Muscle of leg (tissue), 16 donors: ENCODE measurements at places on chromosomes 4 and X. TPM values are rescaled to one million over a fixed set of nuclear protein-coding genes. Genes with fewer than 3 reads are reported as not detected.

GRCh38 chrX:11666164-11666563 lies 444 bp upstream of the ARHGAP6 start:
- H3K27ac ChIP-seq, result peak overlapping the region; percentile 55
- peak overlapping the region; percentile 57 for H3K4me3 ChIP-seq
- peak; percentile 60 for DNase-seq
- H3K36me3 ChIP-seq, result no peaks in the 10 kb centered on the region
- peaks cover 38% of the 10 kb centered on the region for H3K27me3 ChIP-seq

DNA sequence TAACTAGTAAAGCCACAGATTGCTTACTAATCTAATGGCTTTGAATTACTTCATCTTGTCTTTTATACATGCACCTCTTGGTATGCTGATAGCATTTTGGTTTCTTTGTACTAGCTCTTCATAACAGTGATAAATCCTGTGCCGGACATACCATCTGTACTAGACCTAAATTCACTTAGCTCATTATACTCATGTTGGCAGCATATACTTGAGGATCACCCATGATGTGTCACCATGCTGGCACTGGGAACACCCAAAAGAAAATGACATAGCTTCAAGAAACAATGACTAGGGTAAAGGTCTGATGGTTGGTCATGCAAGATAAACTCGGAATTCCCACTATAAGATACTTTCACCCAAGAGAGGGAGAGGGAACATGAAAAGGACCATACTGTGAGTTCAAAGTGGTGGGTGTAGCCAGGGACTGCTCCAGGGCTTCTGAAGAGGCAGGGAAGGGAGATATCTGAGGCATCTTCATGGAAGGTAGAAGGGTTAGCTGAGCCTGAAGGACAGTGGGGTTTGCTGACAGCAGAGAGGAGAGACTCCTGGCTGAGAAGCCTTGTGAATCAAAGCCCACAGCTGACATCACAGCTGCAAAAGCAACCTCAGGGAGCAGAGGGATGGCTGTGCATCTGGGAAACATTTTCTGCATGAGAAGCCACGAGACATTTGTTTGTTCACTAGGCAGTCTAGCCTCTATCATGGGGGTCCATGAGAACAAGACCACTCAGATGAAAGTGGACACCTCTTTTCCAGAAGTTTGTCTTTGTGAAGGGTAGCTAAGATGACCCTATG lies 314.2 kb downstream of the RAB28 start:
- H3K27me3 ChIP-seq, result no peaks in the 10 kb centered on the region
- peak; percentile 70 for DNase-seq
- H3K27ac ChIP-seq, result no peak overlapping the region
- no peaks in the 10 kb centered on the region for H3K36me3 ChIP-seq

GRCh38 chrX:69229436-69229835 lies 64.2 kb upstream of the PJA1 start:
- H3K4me1 ChIP-seq, result peaks cover 4% of the 10 kb centered on the region
- no peak for DNase-seq
- no peak overlapping the region for H3K27ac ChIP-seq
- no peak overlapping the region for H3K4me3 ChIP-seq
- H3K36me3 ChIP-seq, result no peaks in the 10 kb centered on the region

DNA sequence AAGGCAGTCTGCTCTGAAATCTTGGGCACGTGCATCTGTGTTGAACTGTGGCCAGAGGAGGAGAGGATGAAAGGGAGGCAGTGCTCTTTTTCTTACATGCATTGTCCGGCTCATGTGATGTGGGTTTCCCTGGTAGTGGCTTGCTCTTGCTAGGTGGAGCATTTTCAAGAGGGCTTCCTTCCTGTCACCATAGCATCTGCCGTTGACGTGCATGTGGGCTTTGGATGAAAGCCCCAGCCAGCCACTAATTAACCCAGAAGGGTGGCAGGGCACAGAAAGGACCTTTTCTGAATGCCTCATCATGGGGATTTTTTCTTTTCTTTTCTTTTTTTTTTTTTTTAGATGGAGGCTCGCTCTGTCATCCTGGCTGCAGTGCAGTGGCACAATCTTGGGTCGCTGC lies 121.3 kb downstream of the GPR143 start:
- H3K27me3 ChIP-seq, result peaks cover 34% of the 10 kb centered on the region
- H3K4me1 ChIP-seq, result peaks cover 27% of the 10 kb centered on the region
- H3K27ac ChIP-seq, result no peak overlapping the region
- peak; percentile 49 for DNase-seq

DNA sequence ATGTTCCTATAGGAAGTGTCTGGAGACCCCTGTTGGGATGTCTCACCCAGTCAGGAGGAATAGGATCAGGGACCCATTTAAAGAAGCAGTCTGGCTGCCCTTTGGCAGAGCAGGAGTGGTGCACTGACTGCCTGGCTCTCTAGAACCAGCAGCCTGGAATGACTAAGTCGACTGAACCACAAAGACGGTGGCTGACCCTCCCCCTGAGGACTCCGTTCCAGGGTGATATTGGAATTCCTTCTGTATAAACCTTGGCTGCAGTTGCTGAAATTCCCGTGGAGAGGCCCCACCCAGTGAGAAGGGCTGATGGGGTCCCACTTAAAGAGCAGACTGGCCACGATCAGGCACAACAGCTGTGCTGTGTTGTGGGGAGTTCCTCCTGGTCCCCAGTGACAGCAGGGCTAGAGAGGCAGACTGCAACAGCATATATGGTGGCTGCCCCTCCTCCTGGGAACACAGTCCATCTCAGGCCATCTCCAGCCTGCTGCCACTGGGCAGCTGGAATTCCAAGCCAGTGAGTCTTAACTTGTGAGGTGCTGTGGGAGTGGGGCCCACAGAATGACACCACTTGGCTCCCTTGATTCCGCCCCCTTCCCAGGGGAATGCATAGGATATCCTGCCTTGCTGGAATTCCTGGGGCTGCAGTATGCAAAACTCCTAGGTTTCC lies 41.8 kb upstream of the RLIM start:
- no peaks in the 10 kb centered on the region for H3K36me3 ChIP-seq
- no peak for DNase-seq
- H3K27ac ChIP-seq, result no peak overlapping the region
- H3K4me1 ChIP-seq, result no peaks in the 10 kb centered on the region

DNA sequence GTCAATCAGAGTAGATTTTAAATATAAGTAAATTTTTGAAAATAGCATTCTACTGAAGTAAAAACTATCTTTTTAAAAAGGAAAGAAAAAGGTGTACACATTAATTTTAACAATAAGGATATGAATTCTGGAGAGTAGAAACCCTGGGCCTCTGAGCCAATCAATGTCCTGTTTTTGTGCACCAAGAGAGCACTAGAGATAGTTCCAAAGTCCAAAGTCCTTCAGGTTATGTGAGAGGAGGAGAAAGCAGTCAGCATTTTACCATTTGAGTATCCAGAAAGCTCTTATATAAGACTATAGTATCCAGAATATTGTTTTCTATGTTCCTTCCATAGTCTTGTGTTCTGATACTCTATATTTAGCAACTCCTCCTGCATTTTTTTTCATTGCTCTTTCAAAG lies 3.3 kb upstream of the TCEAL8 start:
- H3K27me3 ChIP-seq, result peaks cover 18% of the 10 kb centered on the region
- DNase-seq, result no peak
- H3K27ac ChIP-seq, result no peak overlapping the region
- H3K4me1 ChIP-seq, result peaks cover 6% of the 10 kb centered on the region
- H3K4me3 ChIP-seq, result no peak overlapping the region

DNA sequence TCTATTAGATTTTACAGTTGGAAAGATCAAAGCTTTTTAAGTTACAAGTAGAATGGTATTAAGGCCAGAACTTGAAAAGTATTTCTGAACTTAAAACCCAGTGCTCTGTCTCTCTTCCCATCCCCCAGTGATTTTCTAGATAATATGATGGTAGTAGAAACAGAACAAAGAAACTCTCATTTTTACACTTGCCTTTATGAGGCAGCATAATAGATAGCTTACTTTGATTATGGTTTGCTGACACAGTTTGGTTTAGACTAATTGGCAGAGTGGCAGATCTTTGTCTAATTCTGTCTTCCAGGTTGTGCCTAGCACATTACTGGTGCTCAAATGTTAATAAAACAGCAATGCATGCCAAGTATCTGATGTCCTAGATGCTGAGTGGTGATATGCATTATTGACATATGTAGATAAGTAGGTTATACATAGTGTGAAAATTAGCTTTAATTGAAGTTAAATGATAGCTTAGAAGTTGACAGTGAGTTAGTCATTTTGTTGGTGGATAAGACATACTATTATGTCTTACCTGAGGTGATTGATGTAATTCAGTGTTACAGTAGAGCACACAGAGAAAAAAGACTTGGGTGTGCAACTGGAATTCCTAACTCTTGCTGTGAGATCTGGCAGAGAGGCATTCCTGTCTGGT lies 4.3 kb upstream of the RAPGEF2 start:
- no peaks in the 10 kb centered on the region for H3K36me3 ChIP-seq
- H3K27ac ChIP-seq, result no peak overlapping the region
- H3K27me3 ChIP-seq, result peaks cover 7% of the 10 kb centered on the region
- DNase-seq, result no peak

GRCh38 chr4:182620111-182620980 lies 296.8 kb downstream of the DCTD start:
- no peaks in the 10 kb centered on the region for H3K36me3 ChIP-seq
- no peak overlapping the region for H3K27ac ChIP-seq
- no peaks in the 10 kb centered on the region for H3K27me3 ChIP-seq
- H3K4me3 ChIP-seq, result no peak overlapping the region
- no peak for DNase-seq

DNA sequence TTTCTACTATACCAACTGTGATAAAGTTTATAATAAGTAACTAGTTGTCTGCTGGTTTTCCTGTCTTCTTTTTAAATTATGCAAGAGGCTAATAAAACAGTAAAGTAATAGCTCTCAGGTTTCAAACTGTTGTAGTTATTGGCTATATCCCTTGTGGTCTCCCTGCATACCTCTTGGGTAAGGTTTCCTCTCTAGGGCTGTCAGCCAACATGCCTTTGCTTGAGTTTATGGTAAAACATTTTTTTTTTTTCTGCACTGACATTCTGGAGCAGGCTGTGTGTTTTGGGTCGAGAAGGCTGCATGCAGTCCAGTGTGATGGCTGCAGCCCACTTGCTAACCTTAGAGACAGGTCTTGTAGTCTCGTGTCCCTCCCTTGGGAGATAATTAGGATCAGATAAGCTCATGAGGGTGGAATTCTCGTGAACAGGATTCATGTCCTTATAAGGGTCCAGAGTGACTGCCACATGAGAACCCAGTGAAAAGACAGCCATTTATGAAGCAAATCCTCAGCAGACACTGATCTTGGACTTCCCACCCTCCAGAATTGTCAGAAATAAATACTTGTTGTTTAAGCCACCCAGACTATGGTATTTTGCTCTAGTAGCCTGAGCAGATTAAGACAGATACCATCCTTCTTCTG lies 831.2 kb downstream of the CCSER1 start:
- H3K36me3 ChIP-seq, result no peaks in the 10 kb centered on the region
- no peaks in the 10 kb centered on the region for H3K4me1 ChIP-seq
- DNase-seq, result peak; percentile 4
- no peak overlapping the region for H3K4me3 ChIP-seq

CPE gene
- total RNA-seq, result 137 TPM

RAB33A gene
- 0.49 TPM for total RNA-seq

SRPX2 gene
- 29.7 TPM for total RNA-seq

CCNA2 gene
- total RNA-seq, result 15.0 TPM

TBL1X gene
- 7.1 TPM for total RNA-seq

FAT1 gene
- 139 TPM for total RNA-seq

NCAPG gene
- total RNA-seq, result 13.6 TPM

LGI2 gene
- total RNA-seq, result 2.6 TPM
